ENCODE measurements at places on chromosomes 13 and 19.

GRCh38 chr19:48544856-48545750 is 6.9 kb upstream of the SULT2B1 start:
- no peak for DNase-seq

- DNase-seq, result no peak
These were observed 37.3 kb upstream of the GTF2F2 start for GRCh38 chr13:45082964-45083363.

GRCh38 chr13:27264181-27264580 is 6.4 kb upstream of the RASL11A start:
- DNase-seq, result no peak

DNA sequence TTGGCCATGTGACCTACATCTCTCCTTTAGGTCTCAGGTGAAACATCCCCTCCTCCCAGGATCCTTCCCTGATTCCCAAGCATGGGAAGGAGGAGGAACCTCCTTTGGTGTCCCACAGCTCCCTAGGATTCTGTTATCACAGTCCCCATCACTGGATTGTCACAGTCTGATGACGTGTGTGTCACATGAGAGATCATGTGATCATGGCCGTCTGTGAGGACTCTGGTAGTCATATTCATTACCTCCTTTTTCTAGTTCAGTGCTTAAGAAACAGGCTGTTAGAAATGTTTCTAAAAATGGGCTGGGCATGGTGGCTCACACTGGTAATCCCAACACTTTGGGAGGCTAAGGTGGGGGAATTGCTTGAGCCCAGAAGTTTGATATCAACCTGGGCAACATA is 3.0 kb downstream of the DHX34 start:
- no peak for DNase-seq

DNA sequence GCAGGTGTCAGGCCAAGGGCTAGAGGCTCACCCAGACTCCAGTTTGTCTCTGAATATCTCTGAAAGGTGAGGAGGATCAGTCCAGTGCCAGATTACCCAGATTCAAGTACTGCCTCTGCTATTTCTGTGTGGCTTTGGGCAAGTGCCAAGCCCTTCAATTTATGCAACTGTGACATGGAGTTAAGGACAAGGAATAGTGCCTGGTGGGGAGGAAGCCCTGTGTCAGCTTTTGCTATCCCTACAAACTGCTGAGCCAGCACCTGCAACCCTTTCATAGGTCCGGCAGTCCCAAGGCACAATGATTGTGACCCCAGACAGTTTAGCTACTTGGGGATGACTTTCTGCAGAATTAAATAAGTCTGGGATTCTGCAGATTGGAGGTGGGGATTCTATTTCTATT is 123.0 kb downstream of the KL start:
- DNase-seq, result peak; percentile 75

DNA sequence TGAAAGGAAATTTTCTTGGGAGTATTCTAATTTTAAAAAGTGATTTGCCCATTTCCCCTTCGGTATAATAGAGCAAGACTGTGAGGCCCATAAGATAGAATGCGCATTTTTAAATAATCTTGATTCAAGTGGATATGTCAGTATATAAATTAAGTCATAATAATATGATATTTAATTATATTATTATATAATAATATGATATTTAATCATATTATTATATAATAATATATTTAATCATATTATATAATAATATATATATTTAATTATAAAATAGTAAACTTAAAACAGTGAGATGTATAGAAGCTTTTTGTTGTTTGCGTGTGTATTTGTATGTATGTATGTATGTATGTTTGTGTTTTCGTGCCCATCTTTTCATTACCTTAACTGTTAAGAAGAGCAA is 682.5 kb downstream of the PCDH9 start:
- DNase-seq, result no peak

- no peak for DNase-seq
These were observed 55.5 kb downstream of the MYH14 start for GRCh38 chr19:50258918-50259372.

- no peak for DNase-seq
These were observed 31.1 kb downstream of the AP1M1 start for GRCh38 chr19:16228637-16229321.

DNA sequence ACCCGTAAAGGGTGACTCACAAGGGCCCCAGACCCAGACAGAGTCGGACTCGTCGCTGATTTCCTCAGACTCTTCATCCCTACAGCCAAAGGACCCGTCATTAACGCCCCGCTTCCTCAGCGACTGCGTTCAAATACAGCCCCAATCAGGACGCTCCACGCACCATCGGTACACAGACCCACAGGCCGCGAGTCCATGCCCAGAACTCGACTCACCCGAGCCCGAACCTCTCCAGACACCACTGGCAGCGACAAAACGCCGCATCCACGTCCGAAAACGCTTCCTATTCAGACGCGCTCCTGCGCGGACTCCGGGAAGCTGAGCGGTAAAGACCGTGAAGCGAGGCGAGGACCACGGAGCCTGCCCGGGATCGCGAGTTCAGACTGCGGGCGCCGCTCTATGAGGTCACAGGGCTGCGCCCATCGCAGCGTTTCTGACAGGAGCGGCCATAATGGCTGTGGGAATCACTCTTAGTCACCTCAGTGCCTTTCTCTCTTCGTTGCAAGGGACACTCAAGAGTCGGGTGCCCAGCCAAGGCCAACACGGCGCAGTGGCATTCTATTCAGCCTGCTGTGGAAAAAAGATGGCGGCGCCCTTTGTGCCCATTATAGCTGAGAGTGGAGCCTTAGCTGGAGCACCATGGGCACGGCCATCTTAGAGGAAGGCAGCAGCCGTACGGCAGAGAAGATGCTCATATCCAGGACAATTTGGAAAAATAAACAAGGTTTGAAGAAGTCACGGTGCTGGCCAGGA is at the start of gene ZNF614:
Gene ZNF614, minus strand, starts transcription at position 353 of the 753 bp plus-strand sequence. CDS start 2,634 bp downstream, outside the sequence.
- peak; percentile 93 for DNase-seq

- no peak for DNase-seq
These were observed 33.4 kb downstream of the SPRY2 start for GRCh38 chr13:80307401-80307987.

All from Right ventricle myocardium inferior (tissue), 1 donor.